ENCODE measurements at places on chromosomes 1 and 21.
A peak's percentile ranks its signal among the peaks of the same experiment; 100 is the strongest.

GRCh38 chr1:24275510-24275909, 43.6 kb upstream of the GRHL3 start:
- no peak for DNase-seq

DNA sequence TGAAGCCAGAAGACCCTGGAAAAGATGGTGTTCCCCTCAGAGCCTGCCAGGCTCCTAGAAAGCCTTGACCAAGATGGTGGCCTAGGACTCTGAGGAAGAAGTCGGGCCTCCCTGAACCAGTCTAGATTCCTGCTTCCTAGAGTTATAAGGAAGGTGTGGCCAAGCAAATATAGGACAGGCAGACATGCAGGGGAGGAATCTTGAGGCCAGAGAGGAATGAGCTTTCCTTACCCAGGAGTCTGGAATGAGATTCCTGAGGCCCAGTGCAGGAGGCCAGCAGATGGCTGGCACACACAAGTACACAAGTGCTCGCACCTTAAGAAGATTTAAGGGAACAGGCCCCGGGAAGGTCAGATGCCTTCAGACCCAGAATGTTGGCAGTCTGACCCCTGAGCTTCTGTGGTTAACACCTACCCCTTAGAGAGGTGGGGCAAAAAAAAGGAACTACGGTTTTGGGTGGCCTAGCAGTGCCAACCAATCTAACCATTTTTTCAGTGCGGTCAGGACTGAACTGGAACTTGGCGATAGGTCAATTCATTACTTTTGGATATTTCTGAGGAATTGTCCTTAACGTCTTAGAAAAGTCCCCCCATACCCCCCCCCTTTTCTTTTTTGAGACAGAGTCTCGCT, 73.3 kb downstream of the MDM4 start:
- DNase-seq: peak; percentile 15

DNA sequence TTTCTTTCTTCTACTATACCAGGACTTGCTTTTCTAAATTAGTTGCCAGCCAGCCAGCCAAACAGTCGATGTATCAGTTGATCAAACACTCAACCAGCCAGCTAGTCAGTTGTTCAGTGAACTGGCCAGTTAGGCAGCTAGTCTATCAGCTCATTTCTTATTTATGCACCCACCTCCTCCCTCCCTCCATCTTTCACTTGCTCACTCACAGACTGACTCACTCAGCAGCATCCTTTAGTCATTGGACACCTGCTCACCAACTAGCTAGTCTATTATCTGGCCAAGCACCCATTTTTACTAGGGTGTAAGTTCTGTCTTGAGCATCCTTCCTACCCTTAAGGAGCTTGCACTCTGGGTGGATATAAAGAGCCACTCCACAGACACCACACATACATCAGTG, 5.9 kb upstream of the SPRR4 start:
- no peak for DNase-seq

DNA sequence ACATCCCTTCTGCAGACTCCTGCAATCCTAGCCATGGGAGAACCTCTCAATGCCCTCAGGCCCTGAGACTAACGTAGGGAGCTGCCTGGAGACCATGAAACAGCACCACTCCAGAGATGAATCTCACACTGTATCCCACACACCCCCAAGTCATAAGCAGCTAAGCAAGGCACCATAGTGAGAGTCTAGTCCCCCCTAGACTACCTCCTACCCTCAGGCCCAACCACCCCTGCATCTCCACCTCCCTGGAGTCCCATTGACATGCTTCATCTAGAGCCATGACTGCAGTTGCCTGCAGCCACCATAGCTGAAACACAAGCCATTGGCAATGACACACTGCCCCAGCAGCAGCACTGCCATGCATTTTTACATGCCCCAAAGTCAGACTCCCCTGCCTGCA, 17.4 kb downstream of the SPRR2G start:
- no peak for DNase-seq

- no peak for DNase-seq
Measured at GRCh38 chr1:8563944-8564537, 246.1 kb downstream of the SLC45A1 start.

DNA sequence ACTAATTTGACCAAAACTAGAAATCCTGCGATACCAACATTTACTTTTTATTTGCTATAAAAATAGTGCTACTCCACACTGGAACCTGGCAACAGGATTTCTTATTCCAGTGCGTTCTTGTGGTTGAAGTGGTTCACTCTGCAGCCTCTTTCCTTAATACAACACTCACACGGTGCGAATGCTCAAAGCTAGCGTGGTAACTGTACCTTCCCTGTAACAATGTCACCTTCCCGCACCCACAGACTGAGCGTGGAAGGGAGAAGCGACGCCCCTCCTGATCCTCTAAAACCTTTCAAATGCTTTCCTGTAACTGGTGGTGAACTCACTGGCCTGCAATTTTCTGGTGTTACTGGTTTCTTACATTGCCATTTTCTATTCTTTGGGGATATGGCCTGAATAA, 132.2 kb downstream of the LRRC53 start:
- DNase-seq: no peak

- DNase-seq: no peak
Measured at GRCh38 chr1:29508458-29509107, 272.3 kb downstream of the PTPRU start.

DNA sequence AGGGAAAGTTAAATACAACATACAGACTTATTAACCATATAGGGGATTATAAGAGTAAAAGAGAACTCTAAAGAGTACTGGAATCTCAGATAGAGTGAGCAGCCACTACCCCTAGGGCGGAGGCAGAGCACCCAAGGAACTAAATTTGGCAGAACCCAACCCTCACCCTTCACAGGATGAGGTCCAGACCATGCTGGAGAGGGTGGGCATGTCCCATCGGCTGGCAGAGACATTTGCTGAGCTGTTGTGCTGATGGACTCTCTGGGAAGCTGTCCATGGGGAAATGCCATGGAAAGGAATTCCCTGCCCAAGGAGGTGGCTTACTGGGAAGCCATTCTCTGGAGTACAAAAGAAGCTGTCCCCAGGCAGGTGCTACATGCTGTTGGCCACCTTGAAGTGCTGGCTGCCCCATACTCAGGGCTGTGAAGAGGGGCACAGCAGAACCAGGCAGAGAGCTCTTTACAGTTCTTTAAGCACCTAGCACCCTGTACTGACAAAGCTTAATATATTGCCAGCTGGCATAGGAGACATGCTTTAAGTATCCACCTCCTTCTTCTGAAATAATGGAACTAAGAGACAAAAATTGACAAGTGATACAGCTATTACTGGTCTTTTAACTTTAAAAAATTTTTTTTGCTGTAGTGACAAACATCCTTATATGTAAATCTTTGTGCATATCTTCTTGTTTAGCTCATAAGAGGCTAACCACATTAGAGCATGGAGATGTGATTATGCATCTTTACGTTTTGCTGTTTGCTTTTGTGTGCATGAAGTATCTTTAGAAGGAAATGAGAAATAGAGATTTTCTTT, 29.6 kb downstream of the TSNAX start:
- DNase-seq: peak; percentile 34

DNA sequence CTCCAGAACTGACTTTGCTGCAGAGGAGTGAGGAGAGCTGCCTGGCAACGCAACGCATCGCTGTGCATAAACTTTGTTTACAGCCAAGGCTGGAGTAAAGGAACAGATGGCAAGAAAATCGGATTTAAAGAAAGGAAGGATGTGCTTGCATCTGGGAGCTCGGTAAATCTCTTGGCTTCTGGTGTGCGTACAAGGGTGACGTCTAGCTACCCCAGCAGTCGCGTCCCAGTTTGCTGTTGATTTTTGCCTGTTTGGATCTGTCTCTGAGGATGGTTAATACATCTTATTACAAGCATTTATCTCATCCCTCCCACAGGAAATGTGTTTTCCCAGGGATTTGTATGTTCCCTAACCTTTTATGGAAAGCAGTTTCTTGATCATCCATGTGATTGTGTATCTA, 73.3 kb upstream of the RALGPS2 start:
- peak; percentile 15 for DNase-seq

DNA sequence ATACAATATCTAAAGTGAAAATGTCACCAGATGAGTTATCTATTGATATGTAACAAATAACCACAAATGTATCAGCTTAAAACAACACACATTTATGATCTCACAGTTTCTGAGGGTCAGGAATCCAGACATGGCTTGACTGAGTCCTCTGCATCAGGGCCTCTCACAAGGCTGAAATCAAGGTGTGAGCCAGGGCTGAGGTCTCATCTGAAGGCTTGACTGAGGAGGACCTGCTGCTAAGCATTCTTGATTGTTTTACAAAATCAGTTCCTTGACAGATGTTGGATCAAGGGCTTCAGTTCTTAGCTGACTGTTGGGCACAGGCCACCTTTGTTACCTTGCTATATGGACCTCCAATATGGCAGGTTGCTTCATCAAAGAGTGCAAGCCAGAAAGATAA, 483.7 kb downstream of the CAMTA1 start:
- DNase-seq: no peak

DNA sequence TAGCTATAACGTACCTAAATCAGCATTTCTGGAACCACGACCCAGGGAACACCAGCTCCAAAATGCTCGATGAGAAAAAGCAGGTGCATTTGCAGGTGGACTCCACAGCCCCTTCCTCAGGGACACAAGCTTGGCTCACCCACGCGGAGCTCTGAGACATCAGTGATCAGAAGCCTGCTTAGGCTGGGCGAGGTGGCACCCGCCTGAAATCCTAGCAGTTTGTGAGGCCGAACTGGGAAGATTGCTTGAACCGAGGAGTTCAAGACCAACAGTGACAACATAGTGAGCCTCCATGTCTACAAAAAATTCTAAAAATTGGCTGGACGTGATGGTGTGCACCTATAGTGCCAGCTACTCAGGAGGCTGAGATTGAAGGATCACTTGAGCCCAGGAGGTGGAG, 2.5 kb upstream of the TSPEAR start:
- DNase-seq: no peak

GRCh38 chr1:43932786-43933385, 715 bp upstream of the ARTN start:
- peak; percentile 58 for DNase-seq

- no peak for DNase-seq
Measured at GRCh38 chr1:193741228-193741627, 554.8 kb upstream of the B3GALT2 start.

DNA sequence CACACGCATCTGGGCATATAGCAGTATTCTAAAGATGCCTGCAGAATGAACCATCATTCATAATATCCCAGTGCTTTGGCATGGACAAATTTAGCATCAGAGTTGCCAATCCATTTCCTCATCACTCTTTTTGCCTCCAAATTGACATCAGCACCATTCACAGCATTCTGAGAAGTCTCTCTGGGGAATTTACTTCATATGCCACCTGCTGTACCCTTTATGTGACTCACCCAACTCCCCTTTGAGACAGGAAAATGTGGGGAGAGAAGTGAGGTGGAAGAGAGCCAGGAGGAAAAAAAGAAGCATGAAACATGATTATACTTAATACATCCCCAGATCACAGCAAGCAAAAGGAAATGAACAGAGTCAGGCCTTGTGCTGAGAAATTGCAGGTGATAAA, 37.4 kb downstream of the RAB3B start:
- DNase-seq: no peak

- DNase-seq: no peak
Measured at GRCh38 chr1:206609229-206609991, 2.9 kb downstream of the EIF2D start.

DNA sequence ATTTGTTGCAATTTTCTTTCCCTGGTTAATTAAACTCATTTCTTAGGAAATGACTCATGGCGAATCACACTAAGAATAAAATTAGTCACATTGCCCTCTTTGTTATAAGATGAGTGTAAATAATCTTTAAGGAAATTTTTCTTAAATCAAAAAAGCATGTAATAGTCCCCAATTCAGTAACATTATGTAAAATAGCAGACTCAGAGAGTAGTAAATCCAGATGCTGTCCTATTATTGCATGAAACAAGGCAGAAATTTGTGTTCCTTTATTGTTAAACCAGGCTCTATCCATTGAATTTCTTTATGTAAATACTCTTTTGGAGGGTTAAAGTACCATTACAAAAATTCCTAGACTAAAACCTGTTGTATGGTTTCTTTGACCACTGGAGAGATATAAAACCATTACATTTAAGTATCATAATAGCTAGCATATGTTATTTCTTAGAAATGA, 154.5 kb upstream of the C1orf87 start:
- DNase-seq: peak; percentile 8

DNA sequence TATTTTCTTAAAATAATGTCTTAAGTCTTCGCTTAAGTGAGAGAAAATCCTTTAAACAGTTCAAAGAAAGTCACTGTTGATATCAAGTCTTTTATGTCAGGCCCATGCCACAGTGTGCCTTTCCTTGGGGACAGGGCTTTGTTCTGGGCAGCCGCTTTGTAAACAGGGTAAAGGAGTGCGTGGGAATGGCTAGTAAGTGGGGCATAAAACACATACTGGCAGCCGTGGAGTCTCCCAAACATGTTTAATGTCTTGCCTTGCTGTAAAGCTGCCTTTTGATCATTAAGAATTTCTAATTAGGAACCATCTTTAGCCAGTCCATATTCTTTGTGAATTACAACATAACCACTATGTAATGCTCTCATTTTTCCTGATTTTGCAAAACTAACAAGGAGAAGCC, 99.7 kb downstream of the PHTF1 start:
- no peak for DNase-seq

GRCh38 chr1:103283371-103283770, 175.0 kb upstream of the COL11A1 start:
- DNase-seq: no peak

- peak; percentile 98 for DNase-seq
Measured at GRCh38 chr21:26842974-26843932, 2.0 kb downstream of the ADAMTS1 start.

DNA sequence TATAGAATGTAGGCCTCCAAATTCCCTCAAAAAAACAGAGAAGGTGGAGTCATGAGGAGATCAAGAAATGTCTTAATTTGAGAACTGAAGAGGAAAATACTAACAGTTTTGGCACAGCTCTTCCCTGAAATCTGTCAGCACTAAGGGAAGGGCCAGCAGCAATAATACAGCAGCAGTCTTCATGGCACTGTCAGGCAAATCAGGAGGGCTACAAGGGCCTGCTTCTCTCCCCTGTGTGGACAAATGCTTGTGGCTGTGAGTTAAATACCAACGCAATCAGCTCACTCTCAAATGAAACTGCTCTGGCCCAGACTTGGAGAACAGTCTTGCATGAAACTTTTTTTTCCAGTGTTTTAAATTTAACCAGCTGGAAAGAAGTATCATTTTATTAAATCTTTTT, 20.5 kb upstream of the CNN3 start:
- peak; percentile 89 for DNase-seq

DNA sequence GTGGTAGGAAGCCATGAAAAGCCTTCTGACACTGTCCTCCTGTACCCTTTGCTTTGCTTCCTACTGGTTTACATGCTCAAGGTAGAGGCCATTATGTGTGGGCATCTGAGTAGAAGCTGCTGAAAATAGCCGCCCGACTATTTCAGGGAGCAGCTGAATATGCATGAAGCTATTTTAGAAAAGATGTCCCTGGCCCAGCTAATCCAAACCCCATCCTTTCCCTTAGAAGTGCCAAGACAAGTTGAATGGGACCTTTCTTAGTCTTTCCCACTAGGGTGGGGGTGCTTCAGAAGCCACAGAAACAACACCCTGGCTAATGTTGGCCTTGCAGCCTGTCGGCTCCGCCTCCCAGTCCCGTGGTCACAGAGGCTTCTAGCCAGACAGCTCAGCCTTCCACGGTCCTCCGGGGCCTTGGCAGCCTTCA, 205.1 kb upstream of the EDN2 start:
- no peak for DNase-seq

GRCh38 chr1:165907256-165907857, 79.9 kb downstream of the UCK2 start:
- DNase-seq: no peak

GRCh38 chr21:16040601-16041000, 310.8 kb downstream of the USP25 start:
- no peak for DNase-seq
